Type B pancreatic cell (in vitro differentiated cells): ENCODE measurements at places on chromosomes 3 and 15.
A peak's percentile ranks its signal among the peaks of the same experiment; 100 is the strongest.

DNA sequence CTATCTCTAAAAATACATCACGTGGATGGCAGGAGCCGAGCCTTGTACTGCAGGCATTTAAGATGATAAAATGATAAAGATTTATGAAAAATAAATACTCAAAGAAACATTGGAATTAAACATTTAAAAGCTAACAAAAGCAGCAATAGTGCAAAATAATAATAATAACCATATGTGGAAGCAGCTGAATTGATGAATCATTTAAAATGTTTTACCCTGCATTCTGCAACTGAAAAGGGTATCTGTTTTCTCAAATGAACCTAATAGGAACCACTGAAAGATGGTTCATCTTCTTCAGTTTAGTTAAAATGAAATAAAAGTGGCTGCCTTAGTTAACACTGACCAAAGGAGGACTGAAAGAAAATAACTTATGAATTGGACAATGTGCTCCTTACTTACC lies 436.1 kb downstream of the TUSC7 start:
- no peak for DNase-seq

DNA sequence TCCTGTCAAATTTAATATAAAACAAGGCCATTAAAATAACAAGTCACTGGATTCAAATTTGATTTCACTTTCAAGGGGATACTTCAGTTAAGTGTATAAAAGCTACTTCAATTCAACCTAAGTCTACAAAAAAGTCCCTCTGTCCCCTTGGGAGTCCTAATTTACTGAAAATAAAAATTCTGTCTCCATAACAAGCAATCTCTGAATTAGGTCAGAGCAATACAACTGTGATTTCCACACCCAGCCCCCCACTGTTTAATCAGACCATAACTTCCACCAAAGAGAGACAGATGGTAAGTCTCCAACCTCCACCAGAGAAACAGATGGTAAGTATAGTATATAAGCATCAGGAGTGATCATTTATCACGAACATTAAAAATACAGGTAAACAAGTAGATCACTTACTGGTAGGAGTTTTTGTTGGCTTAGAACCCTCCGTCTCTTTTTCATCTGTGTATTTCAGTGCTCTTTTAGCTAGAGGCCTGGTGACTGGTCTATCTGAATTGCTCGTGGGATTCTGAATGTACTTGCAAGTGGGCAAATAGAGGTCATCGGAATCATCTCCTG lies 12.1 kb downstream of the SGO1 start:
- no peak for DNase-seq

DNA sequence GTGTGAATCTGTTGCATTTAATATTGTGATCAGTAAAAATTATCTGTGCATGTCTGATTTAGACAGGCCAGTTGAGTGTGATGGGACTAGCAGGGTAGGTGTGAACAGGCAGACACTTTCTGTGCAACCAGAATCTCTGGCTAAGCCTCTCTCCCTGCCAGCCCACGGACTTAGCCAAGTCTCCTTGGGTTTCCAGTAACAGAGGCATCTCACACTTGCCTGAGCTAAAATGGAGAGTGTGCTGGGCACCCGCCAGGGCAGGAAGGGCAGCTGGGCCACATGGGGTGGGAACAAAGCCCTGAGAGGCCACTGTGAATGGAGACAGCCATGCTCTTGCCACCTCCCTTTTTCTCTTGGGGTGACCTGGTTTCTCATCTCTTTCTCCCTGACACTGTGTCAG lies 12.5 kb upstream of the RPS27L start:
- DNase-seq: no peak

DNA sequence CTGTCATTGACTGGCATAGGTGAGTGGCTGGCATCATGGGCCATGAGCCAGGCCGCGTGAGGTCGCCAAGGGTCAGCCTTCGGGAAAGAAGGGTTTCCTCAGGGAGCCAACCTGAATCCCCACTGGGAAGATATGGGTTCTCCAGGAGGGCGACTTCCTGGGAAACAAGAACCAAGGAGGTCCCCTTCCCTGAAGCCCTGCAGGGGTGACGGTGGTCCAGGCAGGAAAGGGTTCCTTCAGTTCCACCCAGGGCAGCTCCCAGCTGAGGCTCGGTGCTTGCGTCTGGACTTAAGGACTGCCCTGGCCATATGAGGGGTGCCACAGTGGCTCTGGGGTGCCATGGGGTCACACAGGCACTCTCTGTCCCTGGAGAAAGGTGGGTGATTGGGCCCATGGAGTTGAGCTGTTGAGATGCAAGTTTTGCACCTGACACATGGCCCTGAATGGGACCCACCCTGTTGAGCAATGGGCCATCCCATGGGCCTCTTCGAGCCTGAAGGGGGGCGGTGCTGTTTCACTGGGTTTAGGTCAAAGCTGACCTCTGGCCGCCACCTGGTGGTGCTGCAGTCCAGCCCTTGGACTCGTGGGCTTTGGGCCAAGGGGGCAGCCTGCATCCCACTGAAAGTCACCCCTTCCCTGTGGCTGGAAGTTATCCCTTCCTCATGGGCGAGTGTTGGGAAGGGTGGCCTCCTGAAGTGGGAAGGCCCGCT lies 228.1 kb downstream of the SNRPN start:
- peak; percentile 54 for DNase-seq

DNA sequence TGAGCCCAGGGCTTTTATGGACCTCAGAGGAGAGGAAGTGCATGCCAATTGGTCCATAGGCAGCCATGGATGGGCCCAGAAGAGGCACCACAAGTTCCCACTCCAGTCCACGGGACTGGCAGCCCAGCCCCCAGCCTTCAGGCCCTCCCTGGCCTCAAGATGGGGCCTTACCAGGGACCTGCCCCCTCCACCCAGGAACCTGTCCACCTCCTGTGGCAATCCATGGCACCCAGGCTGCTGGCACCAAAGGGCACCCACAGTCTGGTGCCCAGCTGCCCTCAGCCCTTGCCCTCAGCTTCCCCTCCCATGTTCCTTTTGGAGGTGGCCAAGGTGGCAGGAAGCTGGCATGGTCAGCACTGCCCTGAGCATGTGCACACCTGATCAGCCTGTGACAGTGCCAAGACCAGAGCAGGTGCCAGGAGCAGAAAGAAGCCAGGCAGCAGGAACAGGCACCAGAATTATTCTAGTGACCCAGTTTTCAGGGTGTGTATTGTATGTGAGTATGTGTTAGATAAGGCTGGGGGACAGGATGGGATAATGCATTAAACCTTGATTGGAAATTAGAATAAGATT lies 415.0 kb downstream of the NTRK3 start:
- no peak for DNase-seq

- DNase-seq: no peak
Observed at GRCh38 chr15:75733761-75734651, 21.4 kb upstream of the CSPG4 start.

GRCh38 chr3:150158943-150159625 lies 188.4 kb upstream of the PFN2 start:
- no peak for DNase-seq

GRCh38 chr3:52185837-52186236 lies 12.1 kb upstream of the ALAS1 start:
- DNase-seq: no peak

- no peak for DNase-seq
Observed at GRCh38 chr15:26838742-26839460, 28.0 kb upstream of the GABRA5 start.

GRCh38 chr15:71212146-71212545 lies 96.9 kb downstream of the THSD4 start:
- DNase-seq: no peak

GRCh38 chr3:195718477-195718984 lies 2.2 kb upstream of the MUC20 start:
- DNase-seq: no peak

- DNase-seq: no peak
Observed at GRCh38 chr3:189773056-189773455, 141.9 kb downstream of the TP63 start.

DNA sequence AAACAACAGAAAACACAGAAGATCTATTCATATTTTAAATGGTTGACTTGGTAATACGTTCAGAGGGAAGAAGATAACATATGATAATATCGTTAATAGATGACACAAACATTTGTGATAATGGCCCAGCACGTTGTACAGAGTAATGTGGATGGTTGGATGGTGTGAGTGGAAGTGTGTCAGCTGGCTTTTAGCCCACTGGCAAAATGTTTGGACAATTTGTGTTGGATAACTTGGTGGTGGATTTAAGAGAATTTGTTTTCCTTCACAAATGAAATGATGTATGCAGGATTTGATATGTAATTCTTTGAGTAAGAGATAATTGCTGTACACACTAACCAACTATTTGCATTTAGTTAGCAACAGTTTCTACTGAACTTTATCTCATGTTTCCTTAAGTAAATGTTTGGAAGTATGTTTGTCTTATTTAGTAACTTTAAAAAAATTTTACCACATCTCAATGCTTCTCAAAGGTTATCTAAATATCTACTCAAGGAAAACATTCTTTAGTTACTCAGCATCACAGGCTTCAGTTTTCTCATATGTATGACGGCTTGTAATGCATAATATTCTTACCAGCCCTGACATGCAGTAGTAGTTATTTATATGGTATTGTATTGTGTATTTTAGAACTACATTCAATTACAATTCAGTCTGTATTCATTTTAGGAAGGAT lies 328.5 kb upstream of the GOLIM4 start:
- no peak for DNase-seq

DNA sequence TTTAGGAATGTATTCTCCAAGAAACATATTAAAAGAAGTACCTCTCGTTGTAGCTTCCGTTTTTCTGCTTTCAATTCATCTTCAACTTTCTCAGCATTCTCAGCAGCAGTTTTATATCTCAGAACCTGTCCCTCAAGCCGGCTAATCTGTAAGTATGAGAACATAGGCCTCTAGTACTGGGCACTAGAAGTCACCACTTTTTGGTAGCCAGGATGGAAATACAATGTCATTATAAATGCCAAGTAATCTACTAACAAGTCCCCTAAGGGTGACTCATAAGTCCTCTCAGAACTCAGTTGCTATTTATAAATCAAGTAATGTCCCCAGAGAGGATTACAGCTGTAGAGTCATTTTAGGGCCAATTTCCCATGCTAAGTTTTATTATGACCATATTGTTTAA lies 61.1 kb downstream of the MLH1 start:
- no peak for DNase-seq

- no peak for DNase-seq
Observed at GRCh38 chr15:101499863-101500713, 10.6 kb upstream of the PCSK6 start.

DNA sequence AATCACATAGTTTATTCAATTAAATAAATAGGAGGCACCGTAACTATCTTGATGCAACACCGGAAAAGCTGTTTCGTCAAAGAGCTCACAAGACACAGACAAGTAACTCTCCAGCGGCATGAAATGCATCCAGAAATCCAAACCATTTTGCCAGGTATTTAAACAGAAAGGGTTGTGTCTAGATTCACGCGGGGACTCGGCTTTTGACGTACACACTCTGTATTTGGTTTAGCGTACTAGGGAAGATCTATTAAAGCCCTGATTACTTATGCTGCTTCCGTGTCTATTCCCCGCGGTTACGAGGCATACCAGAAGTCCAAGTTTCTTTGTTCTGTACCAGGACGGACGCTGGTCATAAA lies 718 bp downstream of the BNIP2 start:
- no peak for DNase-seq

DNA sequence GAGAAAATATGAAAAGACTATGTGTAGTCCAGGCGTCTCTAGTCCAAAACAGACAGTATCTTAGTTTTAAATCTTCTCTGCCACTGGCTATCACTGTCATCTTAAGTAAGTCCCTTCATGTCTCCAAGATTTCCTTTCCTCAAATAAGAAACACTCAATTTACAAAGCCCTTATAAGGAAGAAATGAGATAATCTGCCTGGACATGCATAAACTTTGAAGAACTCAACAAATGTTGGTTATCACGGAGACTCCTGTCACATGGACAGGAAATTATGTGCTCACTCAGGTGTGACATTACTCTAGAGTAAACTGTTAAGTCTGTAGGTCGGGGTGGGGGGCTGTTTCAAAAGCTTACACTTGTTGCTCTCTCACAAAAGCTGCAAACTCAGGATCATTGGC lies 91.9 kb downstream of the IMPG2 start:
- DNase-seq: no peak

GRCh38 chr15:25710184-25710583 lies 152.9 kb downstream of the ATP10A start:
- DNase-seq: no peak

DNA sequence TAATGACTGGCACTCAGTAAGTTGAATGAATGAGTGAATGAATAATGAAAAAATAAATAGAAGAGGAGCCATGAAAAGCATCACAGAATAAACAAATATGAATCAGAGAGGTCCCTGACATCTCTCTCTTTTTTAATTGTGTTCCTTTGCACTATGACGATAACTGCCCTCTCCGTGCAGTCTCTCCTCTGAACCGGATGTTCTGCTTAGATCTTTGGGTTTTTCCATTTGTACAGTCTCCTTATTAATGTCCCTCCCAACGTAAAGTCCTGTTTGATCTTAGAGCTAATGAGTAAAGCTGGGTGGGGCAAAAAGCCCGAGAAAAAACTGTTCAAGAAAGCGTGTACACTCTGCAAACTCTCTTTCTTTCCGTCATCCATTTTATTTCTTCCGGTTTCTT lies 28.3 kb upstream of the BHLHE40 start:
- no peak for DNase-seq

GRCh38 chr3:11306817-11307589 lies 34.8 kb downstream of the ATG7 start:
- DNase-seq: no peak

- DNase-seq: no peak
Observed at GRCh38 chr3:173618703-173619102, 221.2 kb downstream of the NLGN1 start.

GRCh38 chr3:131708241-131708640 lies 205.5 kb upstream of the MRPL3 start:
- no peak for DNase-seq

- DNase-seq: no peak
Observed at GRCh38 chr15:69610277-69610676, 157.7 kb downstream of the RPLP1 start.

DNA sequence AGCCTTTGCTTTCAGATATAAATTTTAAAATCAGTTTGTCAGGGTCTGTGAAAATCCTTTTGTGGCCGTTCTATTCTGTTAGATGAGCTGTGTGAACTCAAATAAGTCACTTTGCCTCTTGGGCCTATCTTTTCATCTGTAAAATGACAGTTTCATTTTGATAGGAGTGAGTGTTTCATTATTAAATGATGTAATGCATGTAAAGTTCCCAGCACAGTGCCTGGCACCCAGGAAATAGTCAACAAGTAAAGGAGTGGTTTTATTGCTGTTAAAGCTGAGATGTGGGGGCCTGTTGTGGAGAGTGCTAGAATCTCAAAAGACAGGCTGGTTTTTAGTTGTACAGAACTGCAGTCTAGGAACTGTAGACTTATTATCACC lies 394.5 kb upstream of the CFAP20DC start:
- no peak for DNase-seq

DNA sequence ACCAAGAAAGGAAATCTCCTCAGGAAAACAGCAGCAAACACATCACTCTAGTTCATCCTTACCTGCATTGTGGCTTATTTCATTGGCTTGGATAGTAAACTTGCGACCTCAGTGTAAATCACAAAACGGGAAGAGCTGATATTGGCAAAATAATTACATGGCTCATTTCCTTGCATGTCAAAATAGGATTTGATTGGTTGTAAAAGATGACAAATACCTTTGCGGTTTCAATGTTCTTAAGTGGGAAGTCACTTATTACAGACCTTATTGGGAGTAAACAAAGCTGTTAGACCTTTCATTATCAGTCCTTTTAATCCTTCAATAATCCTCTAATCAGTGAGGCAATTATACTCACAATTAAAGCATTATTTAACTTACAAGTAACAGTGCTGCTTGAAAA lies 590.6 kb downstream of the MAGI1 start:
- no peak for DNase-seq

- DNase-seq: no peak
Observed at GRCh38 chr3:12658593-12659058, 5.3 kb downstream of the RAF1 start.
